ENCODE measurements at places on chromosomes 4 and X.

GRCh38 chr4:74543231-74543781, 98.4 kb downstream of the AREG start:
- DNase-seq, result no peak

- no peak for DNase-seq
Observed at GRCh38 chr4:67103001-67103747, 442.1 kb downstream of the CENPC start.

DNA sequence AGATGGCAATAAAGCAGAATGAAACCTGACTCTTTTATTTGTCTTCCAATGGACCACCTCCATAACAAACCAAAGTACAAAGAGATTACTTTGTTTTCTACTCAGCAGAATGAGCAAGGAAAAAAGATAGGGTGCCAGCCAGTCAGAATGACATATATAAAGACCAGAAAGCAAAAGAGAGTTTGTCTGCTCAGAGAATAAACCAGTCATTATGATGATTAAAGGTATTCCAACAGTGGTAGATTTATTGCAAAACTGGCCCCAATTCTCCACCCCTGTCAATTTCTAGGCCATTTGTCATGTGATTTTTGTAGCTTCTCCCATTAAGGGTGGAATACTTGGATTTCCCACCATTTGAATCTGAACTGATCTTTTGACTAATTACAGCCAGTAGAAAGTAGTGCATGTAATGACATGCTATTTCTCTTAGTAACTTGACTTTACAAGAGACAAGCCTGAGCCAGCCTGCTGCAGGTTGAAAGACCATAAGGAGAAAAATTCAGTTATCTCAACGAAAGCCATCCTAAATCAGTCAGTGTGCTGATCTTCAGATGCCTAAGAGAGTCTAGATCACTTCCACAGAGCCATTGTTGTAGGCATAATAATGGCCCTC, 203.1 kb downstream of the EPHA5 start:
- DNase-seq, result no peak

GRCh38 chr4:128819082-128819742, 9.7 kb downstream of the JADE1 start:
- no peak for DNase-seq

All from NCI-H748 treated with DMSO at 0.1 percent for 48 hours (cell line).